Calu3 (cell line): ENCODE measurements at places on chromosomes 12 and 14. TPM values are rescaled to one million over a fixed set of nuclear protein-coding genes. Genes with fewer than 3 reads are reported as not detected.
A peak's percentile ranks its signal among the peaks of the same experiment; 100 is the strongest.

DNA sequence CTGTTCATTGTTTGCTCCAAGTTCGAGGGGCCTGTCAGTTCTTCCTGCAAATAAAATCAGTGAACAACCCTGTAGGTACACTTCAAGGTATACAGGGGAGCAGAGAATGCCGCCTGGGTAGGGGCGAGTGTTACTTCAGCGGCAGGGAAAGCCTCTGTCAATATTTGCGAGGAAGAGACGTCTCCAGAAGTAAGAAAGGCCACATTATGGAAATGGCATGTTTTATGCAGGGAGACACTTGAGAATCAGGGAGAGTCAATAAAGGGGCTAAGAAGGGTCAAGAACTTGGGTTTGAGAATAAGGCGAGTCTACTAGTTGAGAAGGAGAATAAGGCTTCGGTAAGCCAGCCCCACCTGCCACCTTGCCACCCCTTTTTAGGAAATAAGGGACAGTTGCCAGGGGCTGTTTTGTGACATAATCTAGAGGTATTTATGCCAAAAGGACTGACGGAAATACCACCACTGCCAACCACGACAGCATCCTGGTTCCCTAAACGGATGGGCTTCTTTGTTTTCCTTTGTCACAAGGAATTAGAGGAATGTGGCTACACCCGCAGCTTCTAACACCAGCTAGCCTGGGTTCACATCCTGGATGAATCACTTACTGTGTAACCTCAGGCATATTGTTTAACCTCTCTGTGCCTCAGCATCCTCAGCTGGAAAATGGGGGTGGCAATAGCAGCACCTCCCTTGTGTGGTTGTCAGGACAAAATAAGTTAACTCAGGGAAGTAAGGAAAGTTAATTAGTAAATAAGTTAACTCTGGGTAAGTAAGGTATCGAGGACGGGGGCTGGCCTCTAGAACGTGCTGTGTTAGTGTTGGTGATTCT is 67.7 kb downstream of the EID3 start:
- peak overlapping the region; percentile 6 for H3K4me3 ChIP-seq
- no peaks in the 10 kb centered on the region for H3K27me3 ChIP-seq
- peaks cover 15% of the 10 kb centered on the region for H3K4me1 ChIP-seq
- peaks cover 11% of the 10 kb centered on the region for H3K36me3 ChIP-seq
- DNase-seq: peak; percentile 74

DNA sequence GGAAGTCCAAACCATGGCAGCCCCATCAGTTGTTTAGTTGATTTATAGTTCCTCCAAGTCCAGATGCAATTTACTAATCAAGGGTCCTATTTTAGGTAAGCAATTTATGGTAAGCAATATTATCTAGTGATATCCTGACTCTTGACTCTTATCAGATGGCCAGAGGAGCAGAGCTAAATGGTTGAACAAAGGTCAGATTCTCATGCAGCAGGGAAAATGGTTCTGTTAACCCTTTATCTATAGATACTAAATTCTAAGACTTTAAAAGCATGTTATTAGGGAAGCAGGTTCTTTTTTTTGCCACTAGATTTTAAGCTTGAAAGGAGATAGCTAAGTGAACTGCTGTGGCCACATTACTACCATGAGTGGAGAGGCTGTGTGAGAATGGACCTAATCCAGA is 427.1 kb upstream of the FBXO33 start:
- no peak for DNase-seq
- H3K4me3 ChIP-seq: no peak overlapping the region
- H3K36me3 ChIP-seq: no peaks in the 10 kb centered on the region
- no peak overlapping the region for H3K27ac ChIP-seq
- no peaks in the 10 kb centered on the region for H3K27me3 ChIP-seq

GRCh38 chr12:77469578-77470333 is 360.9 kb upstream of the NAV3 start:
- DNase-seq: no peak
- H3K4me3 ChIP-seq: no peak overlapping the region
- H3K36me3 ChIP-seq: no peaks in the 10 kb centered on the region
- H3K27me3 ChIP-seq: no peaks in the 10 kb centered on the region
- H3K27ac ChIP-seq: no peak overlapping the region

DNA sequence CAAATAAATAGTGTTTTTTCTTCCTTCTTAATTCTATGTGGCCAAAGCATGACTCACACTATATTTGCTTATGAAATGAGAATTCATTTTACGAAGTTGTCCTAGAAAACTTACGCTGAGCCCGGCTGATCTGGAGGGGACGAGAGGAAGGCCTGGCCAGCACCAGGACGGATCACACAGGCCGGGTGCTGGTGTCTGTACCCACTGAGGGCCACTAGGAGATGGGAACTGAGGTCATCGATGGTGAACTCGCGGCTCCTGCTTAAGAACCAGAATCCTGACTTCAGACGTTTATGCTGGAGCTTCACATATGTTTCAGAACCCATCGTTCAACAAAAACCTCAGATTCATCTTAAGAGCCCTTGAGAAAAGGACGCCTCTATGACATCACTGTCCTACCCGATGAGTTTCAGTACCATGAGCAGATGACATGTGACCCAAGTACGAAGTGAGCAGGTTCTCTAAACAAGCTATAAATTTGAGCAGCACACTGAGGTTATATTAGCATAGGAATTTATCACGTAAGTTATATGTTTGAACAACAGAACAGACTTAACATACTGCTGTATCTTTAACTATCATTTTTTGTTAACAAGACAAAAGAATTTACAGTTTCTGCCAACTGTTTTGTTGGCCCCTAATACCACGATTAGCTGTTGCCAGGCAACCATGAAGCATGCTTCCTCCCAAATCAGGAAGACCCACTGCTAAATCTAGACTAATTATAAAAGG is 111.9 kb downstream of the FOXN3 start:
- H3K27ac ChIP-seq: no peak overlapping the region
- H3K27me3 ChIP-seq: no peaks in the 10 kb centered on the region
- H3K4me1 ChIP-seq: no peaks in the 10 kb centered on the region

GRCh38 chr14:99905121-99905520 is 111.9 kb downstream of the EML1 start:
- no peak overlapping the region for H3K27ac ChIP-seq
- H3K4me1 ChIP-seq: no peaks in the 10 kb centered on the region
- no peaks in the 10 kb centered on the region for H3K27me3 ChIP-seq

DNA sequence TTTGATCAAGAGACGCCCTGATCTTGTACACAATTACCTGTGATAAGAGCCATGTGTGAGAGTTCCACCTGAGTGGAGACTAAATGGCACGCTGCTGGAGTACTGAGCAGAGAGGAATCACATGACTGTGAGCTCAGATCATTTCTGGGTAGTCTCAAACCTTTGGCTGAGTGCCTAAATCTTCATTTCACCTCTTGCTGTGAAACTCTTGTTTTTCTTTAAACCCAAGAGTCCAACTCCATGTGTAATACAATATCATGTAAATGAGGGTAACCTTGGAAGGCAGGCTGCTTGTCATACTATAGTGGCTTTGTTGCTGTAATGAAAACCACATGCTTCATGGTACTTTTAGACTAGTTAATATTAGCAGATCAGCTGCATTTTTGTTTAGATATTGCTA is 156.9 kb downstream of the CAND1 start:
- H3K36me3 ChIP-seq: no peaks in the 10 kb centered on the region
- no peak for DNase-seq
- H3K27me3 ChIP-seq: no peaks in the 10 kb centered on the region
- H3K4me1 ChIP-seq: peaks cover 33% of the 10 kb centered on the region
- no peak overlapping the region for H3K4me3 ChIP-seq

DNA sequence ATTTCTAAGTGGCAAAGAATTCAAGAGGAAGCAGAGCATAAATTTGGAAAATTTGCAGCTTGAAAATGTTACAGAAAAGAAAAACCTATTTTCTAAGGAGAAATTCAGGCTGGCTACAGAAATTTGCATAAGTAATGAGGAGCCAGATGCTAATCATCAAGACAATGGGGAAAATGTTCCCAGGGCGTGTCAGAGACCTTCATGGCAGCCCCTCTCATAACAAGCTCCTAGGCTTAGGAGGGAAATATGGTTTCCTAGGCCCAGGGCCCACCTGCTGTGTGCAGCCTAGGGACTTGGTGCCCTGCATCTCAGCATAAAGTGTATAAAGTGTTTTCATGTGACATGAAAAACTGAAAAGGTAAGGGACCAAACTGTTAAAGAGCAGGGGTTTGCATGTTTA is 1796.3 kb upstream of the FLRT2 start:
- no peak for DNase-seq
- no peaks in the 10 kb centered on the region for H3K27me3 ChIP-seq
- no peak overlapping the region for H3K27ac ChIP-seq
- no peak overlapping the region for H3K4me3 ChIP-seq

- no peak overlapping the region for H3K27ac ChIP-seq
- no peak overlapping the region for H3K4me3 ChIP-seq
- H3K36me3 ChIP-seq: no peaks in the 10 kb centered on the region
- no peak for DNase-seq
- H3K27me3 ChIP-seq: no peaks in the 10 kb centered on the region
These were observed 85.6 kb downstream of the FOXN3 start for GRCh38 chr14:89331398-89331797.

DNA sequence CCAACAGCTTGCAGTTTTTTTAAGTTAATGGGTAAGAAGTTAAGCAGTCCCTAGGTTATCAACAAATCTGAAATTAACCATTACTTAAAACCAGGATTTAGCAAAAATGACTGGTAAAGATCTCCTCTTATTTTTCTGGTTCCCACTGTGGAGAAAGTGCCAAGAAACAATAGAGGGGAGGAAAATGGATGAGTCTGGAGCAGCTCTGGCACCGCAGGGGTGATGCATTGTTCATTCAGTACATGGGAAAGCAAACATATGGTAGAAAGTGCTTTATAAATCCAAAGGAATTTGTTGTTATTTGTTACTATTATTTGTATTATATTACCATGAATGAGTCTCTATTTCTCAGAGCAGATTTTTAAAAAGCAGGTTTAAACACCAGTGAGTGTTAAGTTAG is 92.2 kb downstream of the DYRK2 start:
- DNase-seq: no peak
- peaks cover 17% of the 10 kb centered on the region for H3K4me1 ChIP-seq
- H3K36me3 ChIP-seq: no peaks in the 10 kb centered on the region
- no peaks in the 10 kb centered on the region for H3K27me3 ChIP-seq

GRCh38 chr12:71439613-71440344 is at the start of gene LGR5:
Gene LGR5 (plus strand): TSS chr12:71439798. CDS start chr12:71440081, 283 bp downstream.
- peak within 1 kb of the TSS; percentile 82 for H3K4me3 ChIP-seq
- no peak within 1 kb of the TSS for H3K27ac ChIP-seq
- H3K4me1 ChIP-seq: peaks cover 26% of the 10 kb centered on the region
- peaks cover 68% of the 10 kb centered on the region for H3K27me3 ChIP-seq

DNA sequence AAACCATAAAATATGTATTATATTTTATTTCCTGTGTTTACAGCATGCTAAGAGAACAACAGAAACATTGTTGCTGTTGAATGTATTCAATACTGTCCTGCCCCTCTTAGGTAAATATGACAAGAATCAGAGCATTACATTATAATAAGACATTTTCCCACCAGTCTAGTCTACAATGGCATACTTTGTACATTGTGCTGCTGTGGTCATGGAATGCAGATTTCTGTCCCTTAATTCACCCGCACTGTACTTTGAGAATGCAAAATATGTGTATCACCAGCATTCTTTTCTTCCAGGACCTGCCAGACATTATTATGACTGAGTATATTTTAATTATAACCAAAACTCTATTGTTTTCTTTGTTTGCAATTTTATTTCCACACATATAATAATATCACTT is 16.5 kb upstream of the OR10AD1 start:
- H3K27me3 ChIP-seq: no peaks in the 10 kb centered on the region
- H3K4me1 ChIP-seq: no peaks in the 10 kb centered on the region
- H3K27ac ChIP-seq: no peak overlapping the region
- peak; percentile 13 for DNase-seq

DNA sequence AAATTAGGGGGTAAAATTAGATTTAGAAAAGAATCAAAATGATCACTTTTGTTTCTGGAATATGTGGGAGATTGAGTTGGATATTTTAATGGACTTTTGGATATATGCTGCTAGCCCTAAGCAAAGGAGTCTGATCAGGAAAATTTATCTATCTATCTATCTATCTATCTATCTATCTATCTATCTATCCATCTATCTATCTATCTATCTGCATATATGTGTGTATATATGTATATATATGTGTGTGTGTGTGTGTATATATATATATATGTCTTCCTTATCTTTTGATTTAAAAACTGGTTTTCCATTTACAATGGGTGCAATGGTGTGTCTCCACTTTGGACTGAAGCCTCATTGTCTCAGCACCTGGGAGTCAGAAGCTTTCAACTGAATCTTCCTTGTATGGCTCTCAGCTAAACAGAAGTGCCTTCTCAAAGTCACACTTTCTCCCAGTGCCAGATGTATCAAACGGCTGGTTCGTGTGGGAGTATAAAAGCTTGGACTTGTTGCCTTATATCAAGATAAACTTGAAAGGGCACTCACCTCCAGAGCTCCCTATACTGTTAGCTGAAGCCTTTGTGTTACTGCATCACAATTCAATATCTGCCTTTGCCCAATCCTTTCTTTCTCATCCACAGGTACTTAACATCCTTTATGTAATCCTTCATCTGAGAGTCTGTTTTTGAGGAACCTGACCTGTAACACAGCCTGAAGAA is 31.6 kb upstream of the CD69 start:
- no peak overlapping the region for H3K4me3 ChIP-seq
- no peaks in the 10 kb centered on the region for H3K36me3 ChIP-seq
- H3K27me3 ChIP-seq: no peaks in the 10 kb centered on the region
- peaks cover 47% of the 10 kb centered on the region for H3K4me1 ChIP-seq

- H3K27ac ChIP-seq: no peak overlapping the region
- no peaks in the 10 kb centered on the region for H3K4me1 ChIP-seq
- no peaks in the 10 kb centered on the region for H3K27me3 ChIP-seq
- H3K36me3 ChIP-seq: no peaks in the 10 kb centered on the region
- no peak for DNase-seq
- no peak overlapping the region for H3K4me3 ChIP-seq
These were observed 63.7 kb downstream of the TRAF3 start for GRCh38 chr14:102840771-102841528.

- H3K27me3 ChIP-seq: no peaks in the 10 kb centered on the region
- no peak overlapping the region for H3K4me3 ChIP-seq
- DNase-seq: no peak
- H3K27ac ChIP-seq: peak overlapping the region; percentile 68
- H3K36me3 ChIP-seq: no peaks in the 10 kb centered on the region
- peaks cover 48% of the 10 kb centered on the region for H3K4me1 ChIP-seq
These were observed 52.7 kb downstream of the SPPL3 start for GRCh38 chr12:120851444-120851843.

The RABGGTA gene
- total RNA-seq: 35.3 and 42.2 TPM in 2 replicates

The PRKD1 gene
- 9.1 and 9.7 TPM in 2 replicates for total RNA-seq

The PLEKHG7 gene
- 1.3 and 2.5 TPM in 2 replicates for total RNA-seq

The STON2 gene
- total RNA-seq: 28.2 and 39.3 TPM in 2 replicates

The OTX2 gene
- not detected in 2 replicates for total RNA-seq

The FGF6 gene
- not detected in 2 replicates for total RNA-seq

The FAIM2 gene
- total RNA-seq: not detected in 2 replicates

The RPL10L gene
- not detected in 2 replicates for total RNA-seq

The SDSL gene
- total RNA-seq: 19.9 and 25.5 TPM in 2 replicates
